ENCODE measurements at places on chromosomes 16 and 17. TPM values are rescaled to one million over a fixed set of nuclear protein-coding genes. Genes with fewer than 3 reads are reported as not detected.
A peak's percentile ranks its signal among the peaks of the same experiment; 100 is the strongest.

DNA sequence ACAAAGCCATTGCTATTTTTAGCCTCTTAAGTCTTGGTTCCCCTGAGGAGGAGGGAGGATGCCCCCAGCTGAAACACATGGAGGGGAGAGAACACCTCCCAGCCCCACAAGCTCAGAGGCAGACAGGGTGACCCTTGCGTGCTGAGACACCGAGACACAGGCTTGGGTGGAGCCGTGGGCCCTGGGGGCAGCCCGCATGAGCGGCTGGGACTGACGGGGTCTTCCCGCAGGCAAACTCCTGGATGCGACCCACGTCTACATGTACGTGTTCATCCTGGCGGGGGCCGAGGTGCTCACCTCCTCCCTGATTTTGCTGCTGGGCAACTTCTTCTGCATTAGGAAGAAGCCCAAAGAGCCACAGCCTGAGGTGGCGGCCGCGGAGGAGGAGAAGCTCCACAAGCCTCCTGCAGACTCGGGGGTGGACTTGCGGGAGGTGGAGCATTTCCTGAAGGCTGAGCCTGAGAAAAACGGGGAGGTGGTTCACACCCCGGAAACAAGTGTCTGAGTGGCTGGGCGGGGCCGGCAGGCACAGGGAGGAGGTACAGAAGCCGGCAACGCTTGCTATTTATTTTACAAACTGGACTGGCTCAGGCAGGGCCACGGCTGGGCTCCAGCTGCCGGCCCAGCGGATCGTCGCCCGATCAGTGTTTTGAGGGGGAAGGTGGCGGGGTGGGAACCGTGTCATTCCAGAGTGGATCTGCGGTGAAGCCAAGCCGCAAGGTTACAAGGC, 9.8 kb downstream of the SLC16A3 start:
- peak; percentile 57 for ATAC-seq

DNA sequence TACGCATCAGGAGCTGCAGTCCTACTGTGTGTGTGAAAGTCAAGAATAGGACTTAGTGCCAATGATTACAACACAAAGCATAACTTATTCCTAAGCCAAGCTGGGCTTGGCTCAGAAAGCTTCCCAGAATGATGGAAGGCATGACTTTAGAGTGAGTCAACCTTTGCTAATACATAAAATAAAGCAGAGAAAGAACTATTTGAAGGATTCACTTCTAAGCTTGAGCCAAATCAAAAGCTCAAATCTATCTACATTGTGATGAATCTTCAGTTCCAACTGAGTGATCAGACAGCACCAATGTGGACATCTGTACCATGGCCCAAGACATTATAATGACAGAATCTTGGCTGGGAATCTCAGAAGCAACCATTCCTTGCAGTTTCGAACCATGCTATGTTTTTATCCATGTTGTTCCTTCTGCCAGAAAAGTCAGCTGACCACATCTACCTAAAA, 41.4 kb downstream of the SMG6 start:
- no peak for ATAC-seq

DNA sequence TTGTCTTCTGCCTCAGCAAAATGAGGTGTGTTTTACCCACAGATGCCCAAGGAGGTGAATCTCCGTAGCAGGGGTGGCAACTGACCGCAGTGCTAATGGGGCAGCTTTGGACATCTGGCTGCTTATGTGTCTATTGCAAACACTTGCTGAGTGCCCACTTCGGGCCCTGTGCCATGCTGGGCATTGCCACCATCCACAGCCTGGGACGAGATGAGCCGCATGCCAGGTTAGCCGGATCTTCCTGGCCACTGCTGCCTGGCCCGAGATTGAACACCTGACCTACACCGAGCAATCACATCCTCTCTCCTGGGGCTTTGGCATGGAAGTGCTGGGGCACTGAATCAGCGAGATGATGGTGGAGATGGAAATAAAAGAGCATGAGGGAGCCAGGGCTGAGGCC, 238.7 kb downstream of the GSG1L start:
- no peak for ATAC-seq

The TEKT3 gene
- 0.69 TPM for total RNA-seq

The CLEC18A gene
- 1.5 TPM for total RNA-seq
